Activated CD4-positive, alpha-beta T cell treated with anti-CD3 and anti-CD28 coated beads for 24 hours (primary cell): ENCODE measurements at places on chromosomes 13 and 19.
A peak's percentile ranks its signal among the peaks of the same experiment; 100 is the strongest.

- no peak for DNase-seq
Measured at GRCh38 chr13:94170145-94170571, 309.3 kb downstream of the DCT start.

DNA sequence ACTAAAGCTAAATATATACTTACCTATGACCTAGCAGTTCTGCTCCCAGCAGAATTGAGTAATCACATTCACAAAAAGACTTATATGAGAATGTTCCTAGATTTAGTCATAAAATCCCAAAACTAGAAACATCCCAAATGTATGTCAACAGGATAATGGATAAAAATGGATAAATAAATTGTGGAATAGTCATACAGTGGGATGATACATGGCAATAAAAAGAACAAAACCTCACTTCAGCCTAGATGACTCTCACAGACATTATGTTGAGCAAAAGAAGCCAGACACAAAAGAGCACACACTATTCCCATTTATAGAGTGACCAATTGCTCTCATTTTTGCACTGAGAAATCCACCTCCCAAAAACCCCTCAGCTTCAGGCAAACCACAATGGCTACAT, 352.4 kb upstream of the HTR2A start:
- DNase-seq: no peak

DNA sequence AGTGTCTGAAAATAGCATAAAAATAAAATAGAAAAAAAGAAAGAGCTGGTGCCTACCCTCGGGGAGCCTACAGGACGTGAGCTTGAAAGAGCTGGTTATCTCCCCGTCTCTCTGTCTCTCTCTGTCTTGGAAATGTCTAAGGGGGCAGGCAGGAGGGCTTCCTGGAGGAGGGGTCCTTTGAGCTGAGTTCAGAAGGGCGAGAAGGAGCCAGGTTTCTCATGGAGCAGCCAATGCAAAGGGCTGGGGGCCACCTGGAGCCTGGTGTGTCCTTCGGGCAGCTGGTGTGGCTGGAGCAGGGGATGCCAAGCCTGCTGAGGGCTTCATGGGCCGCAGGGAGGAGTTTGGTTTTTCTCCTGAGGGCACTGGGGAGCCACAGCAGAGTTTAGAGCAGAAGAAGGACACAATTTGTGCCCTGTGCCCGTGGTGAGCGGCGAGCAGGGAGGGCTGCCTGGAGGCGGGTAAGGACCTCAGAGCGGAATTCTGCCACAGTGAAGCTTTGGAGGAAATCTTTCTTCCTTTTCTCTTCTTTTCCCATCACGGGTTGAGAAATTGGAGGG, 38.7 kb downstream of the EFNA2 start:
- DNase-seq: no peak

DNA sequence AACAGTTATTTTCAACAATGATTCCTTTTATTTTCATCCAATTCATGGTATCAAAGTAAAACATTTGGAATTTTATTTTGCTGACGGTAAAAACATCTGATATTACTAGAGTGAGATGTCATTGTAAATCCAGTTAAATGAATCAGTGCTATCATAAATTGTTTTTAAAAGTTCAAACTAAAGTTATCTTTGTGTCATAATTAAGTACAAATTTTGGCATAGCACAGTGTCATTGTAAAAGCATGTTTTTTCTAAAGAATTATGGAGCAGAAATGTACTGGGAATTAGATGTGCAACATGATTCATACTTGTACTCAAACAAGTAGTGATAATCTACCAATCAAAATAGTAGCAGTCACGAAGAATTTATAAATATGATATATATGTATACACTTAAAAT, 92.8 kb downstream of the FAM216B start:
- DNase-seq: no peak

DNA sequence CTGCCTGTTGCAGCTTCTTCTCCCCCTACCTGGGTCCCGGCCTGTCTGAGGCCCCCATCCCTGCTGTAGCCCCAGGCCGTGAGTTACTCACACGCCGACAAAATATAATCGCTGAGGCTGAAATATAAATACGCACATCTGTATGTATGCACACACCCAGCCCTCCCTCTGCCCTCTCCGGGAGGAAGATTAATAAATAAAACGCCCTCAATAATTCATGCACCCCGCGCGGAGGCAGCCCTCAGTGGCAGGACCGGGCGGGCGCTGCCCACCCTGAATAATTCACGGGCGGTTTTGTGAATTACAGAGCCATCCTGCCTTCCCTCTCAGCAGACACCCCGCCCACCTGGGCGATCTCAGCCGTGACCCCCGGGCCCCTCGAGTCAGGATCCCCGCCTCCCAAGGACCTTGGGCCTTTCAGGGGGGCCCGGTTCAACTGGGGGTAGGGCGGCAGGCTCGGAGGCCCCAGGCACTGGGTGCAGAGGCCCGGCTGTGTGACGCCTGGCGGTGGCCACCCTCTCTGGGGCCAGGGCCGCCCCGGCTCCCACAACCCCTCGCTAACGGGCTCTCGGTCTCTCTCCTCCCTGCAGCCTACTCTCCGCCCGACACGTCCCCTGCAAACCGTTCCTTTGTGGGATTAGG, 24.2 kb downstream of the SMIM24 start:
- DNase-seq: no peak

- no peak for DNase-seq
Measured at GRCh38 chr13:102128216-102128810, 273.5 kb downstream of the FGF14 start.

DNA sequence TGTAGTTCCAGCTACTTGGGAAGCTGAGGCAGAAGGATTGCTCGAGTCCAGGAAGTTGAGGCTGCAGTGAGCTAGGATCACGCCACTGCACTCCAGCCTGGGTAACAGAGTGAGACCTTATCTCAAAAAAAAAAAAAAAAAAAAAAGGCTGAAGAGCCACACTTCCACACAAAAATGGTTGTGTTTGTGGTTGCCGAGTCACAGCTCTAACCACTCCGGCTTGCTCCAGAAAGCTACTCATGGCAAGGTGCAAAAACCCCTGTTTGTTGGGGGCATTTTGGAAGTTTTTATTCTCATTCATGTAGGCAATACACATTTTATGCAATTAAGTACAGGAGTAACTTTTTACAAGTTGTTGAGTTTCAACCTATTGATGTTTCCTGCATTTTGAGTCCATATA, 93.5 kb downstream of the INSR start:
- DNase-seq: no peak

- DNase-seq: no peak
Measured at GRCh38 chr19:53518716-53519115, 19.2 kb upstream of the ZNF331 start.

DNA sequence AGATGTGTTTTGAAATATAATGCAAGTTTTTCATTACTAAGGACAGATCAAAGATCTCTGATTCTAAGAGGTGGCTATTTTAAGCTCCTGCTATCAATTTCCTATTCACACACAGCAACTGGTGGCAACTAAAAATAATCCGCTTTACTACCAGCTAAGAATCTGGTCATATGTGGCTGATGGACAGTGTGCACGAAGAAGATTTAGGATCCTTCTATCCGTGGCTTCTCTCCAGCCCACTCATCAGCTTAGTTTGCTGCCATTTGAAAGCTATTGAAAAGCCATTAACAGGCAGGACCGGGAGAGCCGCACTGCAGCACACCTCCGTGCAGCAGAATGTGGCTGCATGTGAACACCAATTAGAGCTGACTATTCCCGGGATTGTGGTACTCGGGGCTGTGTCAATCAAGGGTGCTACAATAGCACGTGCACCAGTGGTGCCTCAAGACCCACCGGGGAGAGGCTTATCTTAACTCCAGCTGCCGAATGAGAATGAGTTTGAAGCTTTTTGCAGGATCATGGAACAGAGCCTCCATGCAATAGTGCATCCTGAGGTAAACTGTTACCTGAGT, at the start of gene MYO16:
Gene MYO16, plus strand, starts transcription at position 431 of the 572 bp plus-strand sequence. CDS start 234 bp downstream, outside the sequence.
- no peak for DNase-seq

GRCh38 chr19:48680436-48681126, 7.8 kb upstream of the NTN5 start:
- no peak for DNase-seq

GRCh38 chr13:23901365-23901764, 4.1 kb upstream of the C1QTNF9B start:
- no peak for DNase-seq

GRCh38 chr19:49808711-49809159, 4.4 kb downstream of the FUZ start:
- peak; percentile 81 for DNase-seq

DNA sequence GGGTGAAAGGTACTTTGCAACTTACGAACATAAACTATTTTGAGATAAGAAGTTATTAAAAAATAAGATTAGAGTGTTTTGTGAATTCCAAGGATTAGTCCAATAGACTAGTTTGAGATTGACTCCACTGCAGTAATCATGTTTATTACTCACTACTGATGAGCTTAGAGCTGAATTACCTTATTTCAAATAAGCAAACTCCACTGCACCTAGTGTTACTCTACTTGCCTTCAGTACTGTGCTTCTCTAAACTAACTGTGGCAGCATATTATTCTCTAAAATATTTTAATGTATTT, 111.7 kb downstream of the MIPEP start:
- no peak for DNase-seq

- no peak for DNase-seq
Measured at GRCh38 chr13:80116107-80116506, 224.8 kb downstream of the SPRY2 start.

DNA sequence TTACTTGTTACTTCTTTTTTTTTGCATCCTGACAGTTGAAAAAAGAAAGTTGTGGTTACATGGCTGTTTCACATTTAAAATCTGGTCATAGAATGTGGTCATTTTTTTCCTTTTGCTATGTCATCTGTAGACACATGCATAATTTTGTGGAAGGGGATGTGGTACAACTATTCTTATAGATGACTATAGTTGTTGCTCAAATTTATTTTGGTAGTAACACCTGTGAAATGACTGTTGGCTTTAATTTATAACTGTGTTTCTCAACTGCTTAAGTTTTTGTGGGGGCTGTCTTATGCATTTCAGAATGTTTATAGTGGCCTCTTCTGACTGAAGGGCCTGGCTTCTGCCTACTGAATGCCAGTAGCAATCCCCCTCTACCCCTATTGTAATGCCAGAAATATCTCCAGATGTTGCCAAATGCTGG, 130.5 kb downstream of the PAN3 start:
- DNase-seq: no peak

DNA sequence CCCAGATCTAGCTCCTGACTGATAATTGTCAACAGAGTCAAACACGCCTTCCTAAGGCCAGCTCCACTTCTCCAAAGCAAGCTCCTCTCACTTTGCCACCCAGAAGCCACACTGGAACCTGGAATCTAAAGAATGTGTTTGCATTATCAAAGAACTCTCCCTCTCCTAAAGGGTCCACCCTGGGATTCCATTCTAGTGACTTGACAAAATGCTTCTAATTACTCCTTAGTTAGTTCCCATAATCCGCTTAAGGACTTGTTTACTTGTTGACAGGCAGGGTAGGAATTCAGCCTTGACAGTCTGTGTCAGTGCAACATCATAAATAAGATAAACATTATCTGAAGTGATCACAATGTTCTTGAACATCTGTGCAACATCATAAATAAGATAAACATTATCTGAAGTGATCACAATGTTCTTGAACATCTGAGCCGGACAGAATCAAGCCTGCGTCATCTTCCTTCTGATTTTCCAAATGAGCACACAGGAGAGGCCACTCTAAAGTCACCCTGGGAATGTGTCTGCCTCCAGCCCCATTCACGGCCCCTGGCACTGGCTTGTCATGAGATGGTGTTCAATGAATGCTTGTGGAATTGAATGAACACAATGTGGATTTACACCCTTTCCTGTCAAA, 512.1 kb downstream of the IRS2 start:
- DNase-seq: no peak

DNA sequence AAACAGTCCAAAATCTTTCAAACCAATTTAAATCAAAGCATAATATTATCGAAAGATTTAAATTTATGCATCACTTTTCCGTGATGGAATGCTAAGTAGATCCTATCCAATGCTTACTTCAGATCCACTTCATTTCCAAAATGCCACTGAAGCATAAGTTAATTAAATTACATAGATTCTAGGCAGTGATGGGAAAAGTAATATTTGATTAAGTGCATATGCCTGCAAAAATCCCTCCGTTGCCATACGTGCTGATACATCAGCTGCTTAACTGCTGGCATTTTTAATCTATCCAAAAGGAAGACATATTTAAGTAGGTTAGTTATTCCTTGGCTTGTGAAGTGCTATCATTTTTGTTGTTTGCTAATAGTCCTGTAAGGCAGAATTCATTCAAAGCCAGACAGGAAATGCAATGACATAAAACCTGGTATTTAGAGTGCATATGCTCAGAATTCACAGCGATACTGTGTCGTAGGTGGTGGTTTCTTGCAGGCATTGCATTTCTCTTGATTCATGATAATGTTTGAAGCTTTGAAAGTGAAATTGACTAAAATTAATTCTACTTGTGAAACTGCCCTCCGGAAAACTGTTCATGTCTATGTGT, 738.3 kb upstream of the GPC6 start:
- no peak for DNase-seq

- DNase-seq: no peak
Measured at GRCh38 chr19:33468361-33469170, 53.0 kb downstream of the PEPD start.

GRCh38 chr19:33259539-33259938, 33.9 kb upstream of the SLC7A10 start:
- no peak for DNase-seq

DNA sequence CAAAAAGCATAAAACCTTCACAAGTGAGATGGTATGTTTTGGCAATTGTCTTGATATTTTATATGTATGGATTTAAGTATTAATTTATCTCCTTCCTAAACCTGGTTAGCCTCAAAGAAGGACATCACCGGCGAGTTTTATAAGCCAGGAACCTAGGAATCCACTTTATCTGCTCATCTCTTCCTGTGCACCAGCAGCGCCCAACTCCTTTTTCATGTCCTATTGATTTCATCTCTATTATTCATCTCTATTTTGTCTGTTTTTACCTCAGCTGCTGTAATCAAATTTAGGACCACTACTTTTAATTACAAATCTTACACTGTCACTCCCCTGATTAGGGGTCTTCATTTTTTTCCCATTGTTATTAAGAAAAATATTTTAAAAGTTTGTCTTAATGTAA, 286.4 kb downstream of the DACH1 start:
- DNase-seq: no peak

DNA sequence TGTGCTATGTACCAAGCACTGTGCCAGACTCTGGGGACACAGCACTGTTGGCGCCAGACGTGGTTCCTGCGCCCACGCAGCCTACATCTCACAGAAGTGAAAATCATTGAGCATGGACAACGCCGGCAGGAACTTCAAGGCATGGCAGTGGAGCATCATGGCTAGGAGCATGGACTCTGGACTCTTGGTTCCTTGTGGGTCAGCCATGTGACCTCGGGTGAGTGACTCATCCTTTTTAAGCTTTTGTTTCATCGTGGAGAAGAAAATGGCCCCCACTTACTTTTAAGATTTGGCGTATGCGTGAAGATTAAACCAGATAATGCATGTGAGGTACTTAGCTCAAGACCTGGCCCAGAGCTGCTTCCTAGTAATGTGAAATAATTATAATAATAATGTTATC, 988.5 kb downstream of the UQCRFS1 start:
- DNase-seq: no peak

- no peak for DNase-seq
Measured at GRCh38 chr19:21848706-21849105, 12.7 kb upstream of the ZNF43 start.

DNA sequence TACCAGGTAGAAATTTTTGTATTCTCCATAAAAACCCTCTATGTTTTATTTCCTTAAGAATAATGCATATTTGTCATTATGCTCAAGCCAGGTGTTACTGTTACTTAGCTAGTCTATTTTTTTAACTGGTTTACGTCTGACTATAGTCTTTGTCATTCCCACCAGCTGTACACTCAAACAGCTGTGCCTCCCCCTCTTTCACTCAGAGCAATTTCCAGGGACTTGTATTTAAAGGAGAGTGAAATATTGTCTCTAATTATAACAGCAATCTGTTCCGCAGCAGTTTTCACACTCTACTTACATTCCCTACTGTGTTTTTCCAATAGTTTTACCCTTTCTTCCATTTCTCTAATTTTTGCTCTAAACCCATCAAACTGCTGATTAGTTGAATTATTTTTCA, 813.6 kb upstream of the MIR17HG start:
- no peak for DNase-seq
